Prostate gland (tissue), 2 donors: ENCODE measurements at places on chromosomes 7 and 10.
A peak's percentile ranks its signal among the peaks of the same experiment; 100 is the strongest.

DNA sequence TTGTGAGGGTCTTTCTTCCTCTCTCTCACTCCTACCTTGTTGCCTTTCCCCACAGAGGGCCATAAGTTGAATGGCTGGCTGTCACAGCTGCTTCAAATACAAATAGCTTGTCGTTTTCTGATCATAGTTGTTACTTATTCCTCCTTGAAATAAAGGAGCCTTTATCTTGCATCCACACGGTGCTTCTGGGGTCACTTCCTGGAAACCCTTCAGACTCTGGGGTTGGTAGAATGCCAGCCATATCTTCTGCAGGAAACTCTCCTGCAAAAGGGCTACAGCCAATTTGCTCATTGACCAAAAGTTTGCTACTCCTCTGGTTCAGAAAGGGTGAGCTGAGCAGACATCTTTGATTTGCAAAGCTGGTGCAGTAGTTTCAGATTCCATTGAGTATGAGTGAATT lies 70.4 kb downstream of the FAM185A start:
- no peak overlapping the region for H3K4me3 ChIP-seq
- no peak overlapping the region for H3K27ac ChIP-seq
- no peaks in the 10 kb centered on the region for H3K4me1 ChIP-seq
- no peak for DNase-seq

DNA sequence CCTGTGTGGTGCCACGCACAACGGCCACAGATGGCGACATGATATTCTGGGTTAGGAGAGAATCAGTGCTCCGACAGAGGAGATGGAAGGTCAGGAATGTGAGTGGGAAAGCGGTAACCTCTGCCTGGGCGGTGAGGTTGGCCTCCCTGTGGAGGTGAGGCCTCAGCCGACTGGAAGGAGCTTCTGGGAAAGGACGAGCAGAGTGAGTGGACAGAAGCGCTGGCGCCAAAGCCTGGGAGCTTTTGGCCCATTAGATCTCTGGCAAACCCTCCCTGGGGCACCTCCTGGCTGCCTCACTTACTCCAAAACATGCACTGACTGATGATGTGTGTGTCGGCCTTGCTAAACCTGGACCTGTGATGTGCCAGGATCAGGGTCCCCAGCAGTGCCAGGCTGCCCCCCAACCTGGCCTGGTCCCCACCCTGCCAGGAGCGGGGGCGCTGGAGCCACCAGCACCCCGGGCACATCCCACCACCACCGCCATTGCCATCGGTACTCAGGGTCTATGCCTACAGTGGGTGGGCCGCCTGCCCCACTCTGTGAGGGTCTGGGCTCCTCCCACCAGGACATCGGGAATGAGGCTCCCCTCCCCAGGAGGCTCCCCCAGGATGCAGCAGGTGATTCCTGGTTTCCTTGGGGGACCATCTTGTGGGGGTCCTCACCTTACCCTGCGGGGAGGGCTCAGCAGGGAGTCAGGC lies 51.0 kb downstream of the RASGEF1A start:
- H3K4me1 ChIP-seq: no peaks in the 10 kb centered on the region
- H3K4me3 ChIP-seq: no peak overlapping the region
- no peaks in the 10 kb centered on the region for H3K36me3 ChIP-seq

DNA sequence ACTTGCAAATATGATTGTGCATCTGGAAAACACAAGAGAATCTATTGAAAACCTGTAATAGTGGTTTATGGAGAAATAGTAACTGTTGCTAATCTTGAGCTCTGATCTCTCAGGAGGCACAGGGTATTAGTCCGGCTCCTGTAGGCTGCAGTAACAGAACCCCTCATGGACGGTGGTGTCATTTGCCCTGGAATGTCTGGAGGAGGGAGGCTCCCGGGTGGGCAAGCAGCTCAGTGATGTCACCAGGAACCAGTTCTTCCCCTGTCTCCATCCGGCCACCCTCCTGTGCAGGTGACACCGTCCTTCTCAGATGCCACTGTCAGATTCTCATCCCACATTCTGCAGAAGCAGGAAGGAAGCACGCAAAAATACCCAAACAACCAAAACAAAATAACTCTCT lies 29.3 kb downstream of the INPP5A start:
- no peak for DNase-seq
- H3K4me3 ChIP-seq: no peak overlapping the region
- peaks cover 8% of the 10 kb centered on the region for H3K4me1 ChIP-seq
- H3K27me3 ChIP-seq: no peaks in the 10 kb centered on the region
- H3K27ac ChIP-seq: no peak overlapping the region
- H3K36me3 ChIP-seq: no peaks in the 10 kb centered on the region

DNA sequence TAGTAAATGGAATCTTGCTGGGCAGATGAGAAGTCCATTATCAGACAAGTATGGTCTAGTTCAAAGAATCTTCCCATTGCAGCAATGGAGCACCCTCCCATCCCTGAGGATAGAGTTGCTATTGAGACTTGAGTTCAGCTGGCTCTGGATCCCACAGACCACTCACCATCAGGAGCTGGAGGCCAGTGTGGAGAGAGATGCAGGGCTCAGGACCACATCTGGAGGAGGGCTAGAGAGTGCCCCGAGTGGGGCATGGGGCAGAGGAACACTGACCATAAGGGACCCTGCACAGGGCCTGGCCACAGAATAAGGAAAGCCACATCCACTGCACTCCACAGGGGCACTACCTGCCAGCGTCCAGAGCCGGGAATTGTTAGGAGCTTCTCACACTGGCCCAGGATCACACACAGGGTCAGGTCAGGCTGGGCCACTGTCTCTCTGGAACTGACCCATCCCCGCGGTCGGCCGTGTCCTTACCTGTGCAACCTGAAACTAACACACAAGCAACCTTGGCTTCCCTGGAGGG lies 41.3 kb upstream of the TCERG1L start:
- no peaks in the 10 kb centered on the region for H3K36me3 ChIP-seq
- no peak for DNase-seq
- no peaks in the 10 kb centered on the region for H3K4me1 ChIP-seq
- no peak overlapping the region for H3K4me3 ChIP-seq
- H3K27me3 ChIP-seq: no peaks in the 10 kb centered on the region
- H3K27ac ChIP-seq: no peak overlapping the region

DNA sequence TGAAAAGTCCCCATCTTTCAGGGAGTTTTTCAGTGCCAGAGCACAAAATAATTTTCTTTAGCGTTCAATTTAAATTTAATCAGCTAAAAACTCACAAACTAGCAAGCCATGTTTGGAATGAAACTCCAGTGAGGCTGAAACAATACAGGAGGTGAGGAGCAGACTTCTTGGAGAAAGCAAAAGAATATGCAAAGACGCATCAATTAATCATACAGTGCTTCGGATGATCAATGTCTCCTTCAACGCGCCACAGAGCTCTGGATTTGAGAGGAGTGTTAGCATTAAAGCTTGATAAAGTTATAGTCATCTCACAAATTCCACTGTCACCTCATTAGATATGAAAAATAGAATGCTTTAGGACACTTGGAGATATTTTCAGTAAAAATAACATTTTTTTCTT lies 248.0 kb downstream of the WDR11 start:
- no peak overlapping the region for H3K4me3 ChIP-seq
- no peaks in the 10 kb centered on the region for H3K36me3 ChIP-seq
- no peaks in the 10 kb centered on the region for H3K27me3 ChIP-seq
- no peak for DNase-seq
- no peak overlapping the region for H3K27ac ChIP-seq

GRCh38 chr7:69599955-69600709 lies 1.9 kb downstream of the AUTS2 start:
- H3K4me3 ChIP-seq: peak overlapping the region; percentile 86
- no peaks in the 10 kb centered on the region for H3K27me3 ChIP-seq
- peak overlapping the region; percentile 9 for H3K27ac ChIP-seq
- no peaks in the 10 kb centered on the region for H3K36me3 ChIP-seq

- H3K27me3 ChIP-seq: no peaks in the 10 kb centered on the region
- no peak overlapping the region for H3K27ac ChIP-seq
- H3K4me1 ChIP-seq: no peaks in the 10 kb centered on the region
- DNase-seq: no peak
Measured at GRCh38 chr7:81161451-81162075, 242.7 kb upstream of the SEMA3C start.

GRCh38 chr10:115164220-115164619 lies 71.1 kb downstream of the ATRNL1 start:
- no peak overlapping the region for H3K4me3 ChIP-seq
- no peaks in the 10 kb centered on the region for H3K36me3 ChIP-seq
- DNase-seq: no peak

- H3K27me3 ChIP-seq: no peaks in the 10 kb centered on the region
- H3K27ac ChIP-seq: no peak overlapping the region
- peaks cover 23% of the 10 kb centered on the region for H3K4me1 ChIP-seq
- DNase-seq: no peak
- H3K4me3 ChIP-seq: no peak overlapping the region
Measured at GRCh38 chr10:69372126-69372980, 44.4 kb downstream of the TACR2 start.

DNA sequence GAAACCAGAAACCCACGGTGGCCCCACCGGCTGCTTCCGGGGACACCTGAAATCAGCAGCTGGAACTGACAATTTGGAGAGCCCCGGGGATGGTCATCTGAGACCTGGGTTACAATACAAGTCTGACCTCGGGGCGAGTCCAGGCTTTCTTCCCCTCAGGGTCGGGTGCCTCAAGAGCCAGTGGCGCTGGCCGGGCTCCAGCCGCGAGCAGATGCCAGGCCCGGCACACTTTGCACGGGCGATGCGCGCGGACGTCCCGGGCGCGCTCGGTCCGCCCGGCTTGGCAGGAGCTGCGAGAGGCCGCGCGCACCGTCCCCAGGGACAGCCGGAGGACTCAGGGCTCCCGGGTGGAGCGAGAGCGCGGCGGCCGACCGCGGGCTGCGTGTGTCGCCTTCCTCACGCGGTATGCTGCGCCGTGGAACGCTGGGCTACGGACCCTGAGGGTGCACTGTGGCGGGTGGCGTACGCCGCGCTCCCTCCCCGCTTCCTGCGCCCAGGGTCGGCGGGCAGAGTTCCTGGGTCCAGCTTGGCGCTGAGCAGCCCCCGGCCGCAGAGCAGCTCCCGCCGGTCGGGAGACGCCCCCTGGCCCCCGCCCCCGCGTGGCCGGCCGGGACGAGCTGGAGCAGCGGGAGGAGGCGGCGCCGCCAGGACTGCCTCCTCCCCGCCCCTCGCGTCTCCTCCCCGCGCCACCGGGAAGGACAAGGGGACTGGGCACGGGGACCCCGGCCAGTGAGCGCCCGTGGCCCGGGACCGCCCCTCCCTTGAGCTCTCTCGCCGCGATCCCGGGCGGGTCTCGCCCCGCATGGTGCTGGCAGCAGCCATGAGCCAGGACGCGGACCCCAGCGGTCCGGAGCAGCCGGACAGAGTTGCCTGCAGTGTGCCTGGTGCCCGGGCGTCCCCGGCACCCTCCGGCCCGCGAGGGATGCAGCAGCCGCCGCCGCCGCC lies at the start of gene RBM20:
Gene RBM20, plus strand, starts transcription at position 684 of the 945 bp plus-strand sequence. Its CDS starts 119 bp downstream, at position 803.
- H3K36me3 ChIP-seq: no peaks in the 10 kb centered on the region
- H3K27me3 ChIP-seq: peaks cover 33% of the 10 kb centered on the region
- no peak within 1 kb of the TSS for H3K27ac ChIP-seq
- H3K4me3 ChIP-seq: peak within 1 kb of the TSS; percentile 38

- H3K36me3 ChIP-seq: no peaks in the 10 kb centered on the region
- no peaks in the 10 kb centered on the region for H3K27me3 ChIP-seq
- no peak overlapping the region for H3K27ac ChIP-seq
- H3K4me1 ChIP-seq: no peaks in the 10 kb centered on the region
- no peak overlapping the region for H3K4me3 ChIP-seq
Measured at GRCh38 chr10:110425684-110426293, 71.9 kb upstream of the DUSP5 start.

GRCh38 chr7:17545348-17545747 lies 246.9 kb downstream of the AHR start:
- H3K36me3 ChIP-seq: no peaks in the 10 kb centered on the region
- H3K4me1 ChIP-seq: no peaks in the 10 kb centered on the region
- H3K27me3 ChIP-seq: no peaks in the 10 kb centered on the region
- no peak for DNase-seq
- no peak overlapping the region for H3K4me3 ChIP-seq

GRCh38 chr10:72173619-72174296 lies 42.1 kb upstream of the ANAPC16 start:
- no peak for DNase-seq
- H3K27me3 ChIP-seq: no peaks in the 10 kb centered on the region
- H3K4me1 ChIP-seq: no peaks in the 10 kb centered on the region

DNA sequence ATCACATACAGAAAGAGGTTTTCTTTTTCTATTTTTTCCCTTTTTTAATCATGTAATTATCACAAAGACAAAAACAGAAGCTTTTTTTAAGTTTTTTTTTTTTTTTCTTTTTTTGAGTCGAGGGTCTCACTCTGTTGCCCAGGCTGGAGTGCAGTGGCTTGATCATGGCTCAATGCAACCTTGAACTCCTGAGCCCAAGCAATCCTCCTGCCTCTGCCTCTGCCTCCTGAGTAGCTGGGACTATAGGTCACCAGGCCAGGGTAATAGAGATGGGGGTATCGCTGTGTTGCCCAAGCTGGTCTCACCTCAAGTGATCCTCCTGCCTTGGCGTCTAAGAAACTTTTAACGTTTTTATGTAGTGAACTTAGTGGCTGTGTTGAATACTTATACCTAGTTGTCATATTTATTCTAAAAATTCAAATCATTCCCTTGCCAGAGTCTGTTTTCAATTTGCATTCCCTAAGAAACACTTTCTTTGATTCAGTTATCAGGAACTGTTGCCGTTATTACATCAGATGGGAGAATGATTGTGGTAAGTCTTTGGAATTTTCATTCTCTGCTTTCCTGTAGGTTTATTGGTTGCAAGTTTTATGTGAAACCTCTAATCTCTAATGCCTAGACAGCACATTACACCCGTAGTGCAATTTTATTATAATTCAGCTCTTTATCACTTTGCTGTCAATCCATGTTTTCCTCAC lies 1.3 kb downstream of the LSM8 start:
- H3K4me1 ChIP-seq: no peaks in the 10 kb centered on the region
- peak overlapping the region; percentile 79 for H3K4me3 ChIP-seq
- H3K36me3 ChIP-seq: no peaks in the 10 kb centered on the region
- no peak overlapping the region for H3K27ac ChIP-seq
- no peaks in the 10 kb centered on the region for H3K27me3 ChIP-seq
- no peak for DNase-seq

GRCh38 chr7:140877249-140877524 lies 47.5 kb downstream of the BRAF start:
- no peaks in the 10 kb centered on the region for H3K4me1 ChIP-seq
- H3K27ac ChIP-seq: no peak overlapping the region
- H3K27me3 ChIP-seq: no peaks in the 10 kb centered on the region
- no peaks in the 10 kb centered on the region for H3K36me3 ChIP-seq
- no peak overlapping the region for H3K4me3 ChIP-seq

GRCh38 chr7:32005577-32005976 lies 64.6 kb downstream of the PDE1C start:
- no peak for DNase-seq
- H3K4me1 ChIP-seq: no peaks in the 10 kb centered on the region
- no peak overlapping the region for H3K27ac ChIP-seq
- H3K36me3 ChIP-seq: no peaks in the 10 kb centered on the region

- no peak for DNase-seq
- H3K4me1 ChIP-seq: no peaks in the 10 kb centered on the region
- no peaks in the 10 kb centered on the region for H3K27me3 ChIP-seq
- no peak overlapping the region for H3K27ac ChIP-seq
Measured at GRCh38 chr7:128389618-128390329, 20.0 kb downstream of the IMPDH1 start.
